ENCODE measurements at places on chromosomes 6 and 20.

GRCh38 chr6:87817183-87817582, 115.2 kb upstream of the AKIRIN2 start:
- DNase-seq = no peak

DNA sequence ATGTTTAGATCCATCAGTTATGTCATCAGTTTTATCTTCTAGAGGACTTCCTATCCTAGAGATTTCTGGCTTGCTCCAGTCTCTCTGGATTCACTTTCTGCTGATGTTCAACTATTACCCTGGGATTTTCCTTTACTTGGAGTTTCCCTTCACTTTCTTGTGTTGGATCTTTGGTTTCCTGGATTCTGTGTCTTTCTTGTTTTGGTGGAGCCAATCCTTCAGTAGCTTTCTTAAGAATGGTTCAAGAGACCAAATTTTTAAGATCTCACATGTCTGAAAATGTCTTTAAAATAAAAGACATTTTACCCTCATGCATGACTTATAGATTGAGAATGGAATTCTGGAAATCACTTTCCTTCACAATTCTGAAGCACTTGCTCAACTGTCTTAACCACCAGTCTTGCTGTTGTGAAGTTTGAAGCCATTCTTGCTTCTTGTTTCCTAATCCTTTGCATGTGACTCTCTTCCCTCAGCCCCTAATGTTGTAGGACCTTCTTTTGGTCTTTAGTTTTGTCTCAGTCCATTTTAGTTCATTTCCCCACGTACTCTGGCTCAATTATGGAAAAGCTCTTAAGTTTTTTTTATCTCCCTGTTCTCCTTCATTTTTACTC, 87.9 kb downstream of the ARID1B start:
- DNase-seq = no peak

DNA sequence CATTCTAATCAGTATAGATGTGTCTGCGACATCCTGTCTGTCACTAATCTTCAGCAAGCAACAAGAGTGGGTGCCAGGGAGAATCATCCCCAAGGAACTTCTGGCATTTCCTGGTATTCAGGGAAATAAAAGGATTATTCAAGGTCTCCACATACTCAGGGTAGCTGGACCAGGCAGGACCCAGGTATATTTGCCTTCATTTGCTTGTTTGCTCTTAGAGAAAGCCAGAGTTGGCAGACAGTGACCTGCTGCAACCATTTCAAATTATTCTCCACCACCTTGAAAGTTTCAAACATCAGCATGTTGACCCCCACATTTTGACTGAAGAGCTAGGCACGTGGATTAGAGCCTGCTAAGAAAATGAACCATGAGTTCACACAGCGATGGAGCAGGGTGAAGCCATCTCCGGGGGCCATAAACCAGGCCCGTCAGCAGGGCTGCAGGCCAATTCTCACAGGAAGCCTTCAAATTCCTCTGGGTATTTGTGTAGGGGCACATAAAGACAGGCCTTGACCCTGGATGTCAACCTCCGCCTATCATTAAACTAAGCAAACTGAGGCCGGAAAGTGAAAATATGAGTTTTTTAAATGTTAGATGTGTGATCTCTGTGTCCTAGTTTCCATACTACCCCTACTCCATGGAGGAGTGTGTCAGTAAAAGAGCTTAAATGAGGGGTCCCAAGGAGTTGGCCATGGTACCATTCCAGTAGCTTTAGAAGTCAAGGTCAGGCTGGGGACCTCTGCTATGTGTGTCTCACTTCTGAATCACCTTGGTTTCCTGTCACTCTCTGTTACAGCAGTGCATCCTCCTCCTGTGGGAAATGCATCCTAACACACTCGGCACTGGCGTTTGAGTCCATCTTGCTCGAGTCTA, 32.9 kb downstream of the TRAM2 start:
- DNase-seq = no peak

GRCh38 chr6:97160280-97160679, 122.7 kb downstream of the MMS22L start:
- DNase-seq = no peak

- DNase-seq = no peak
Observed at GRCh38 chr20:46121184-46121930, 3.2 kb downstream of the CD40 start.

DNA sequence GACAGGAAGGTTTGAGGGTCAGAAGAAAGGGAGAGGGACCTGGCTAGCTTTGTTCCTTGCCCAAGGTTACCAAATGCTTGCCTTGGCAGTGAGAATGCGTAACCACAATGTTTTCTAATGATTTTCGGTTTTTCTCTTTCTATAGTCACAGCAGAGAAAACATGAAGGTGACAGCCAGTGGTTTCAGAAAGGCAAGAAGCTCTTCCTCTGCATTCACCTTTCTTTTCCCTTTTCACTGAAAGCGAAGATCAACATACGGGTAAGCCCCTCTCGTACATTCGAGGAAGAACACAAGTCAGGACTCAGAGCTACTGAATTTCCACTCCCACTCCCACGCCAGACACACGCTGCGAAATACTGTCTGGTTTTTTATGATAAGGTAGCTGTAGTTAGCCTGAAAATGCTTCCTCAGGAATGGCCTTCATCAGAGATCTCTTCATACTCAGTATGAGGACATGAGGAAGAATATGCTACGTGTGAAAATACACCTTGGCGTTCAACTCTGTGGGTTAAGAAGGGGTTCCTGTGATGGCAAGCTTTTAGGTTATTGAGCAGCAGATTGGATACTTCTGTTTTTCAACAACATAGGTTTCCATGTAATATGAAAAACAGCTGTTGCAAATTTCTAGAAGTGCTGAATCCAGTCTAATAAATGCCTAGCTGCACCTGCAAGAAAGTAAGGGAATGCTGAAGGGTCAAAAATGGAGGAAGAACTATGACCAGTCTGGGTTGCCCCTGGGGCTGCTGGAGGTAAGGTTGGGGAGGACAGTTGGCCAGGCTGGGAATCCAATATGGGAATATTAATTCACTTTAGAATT, 7.4 kb upstream of the CD83 start:
- no peak for DNase-seq

DNA sequence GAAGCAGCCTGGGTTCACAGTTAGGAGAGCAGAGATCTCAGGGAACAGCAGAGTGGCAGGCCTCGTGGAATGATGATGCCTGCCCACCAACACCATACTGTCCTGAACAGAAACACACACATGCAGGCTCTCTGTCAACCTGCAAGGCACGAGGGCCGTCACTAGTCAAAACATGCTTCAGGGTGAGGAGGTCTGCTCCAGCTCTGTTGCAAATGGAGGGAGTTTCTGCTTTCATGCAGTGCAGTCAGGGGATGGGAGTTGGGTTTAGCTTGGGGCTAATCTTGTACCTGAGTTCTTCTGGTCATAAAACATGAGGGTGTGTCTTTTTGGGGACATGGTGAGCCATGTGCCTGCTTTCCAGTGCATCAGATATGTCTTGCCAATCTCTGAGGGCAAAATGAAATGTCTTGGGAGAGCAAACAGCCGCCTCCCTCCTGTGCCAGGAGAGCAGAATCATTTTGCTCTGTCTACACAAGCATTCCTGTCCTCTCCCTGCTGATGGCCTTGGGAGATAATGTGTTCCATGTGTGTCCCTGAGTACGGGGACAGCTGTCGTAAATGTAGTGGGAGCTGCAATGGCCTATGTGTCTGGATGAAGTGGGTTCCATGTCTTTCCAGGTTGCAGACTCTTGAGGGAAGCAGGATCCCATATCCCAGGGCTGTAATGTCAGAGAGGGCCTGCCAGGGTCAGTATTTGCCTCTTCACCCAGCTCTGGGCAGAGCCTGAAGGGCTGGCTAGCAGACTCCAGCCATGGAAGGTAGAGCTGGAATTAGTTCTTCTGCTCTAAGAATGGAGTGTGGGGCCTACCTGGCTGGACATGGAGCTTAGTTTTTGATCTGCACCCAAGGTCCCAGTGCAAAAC, 40.6 kb downstream of the MAFB start:
- DNase-seq = no peak

DNA sequence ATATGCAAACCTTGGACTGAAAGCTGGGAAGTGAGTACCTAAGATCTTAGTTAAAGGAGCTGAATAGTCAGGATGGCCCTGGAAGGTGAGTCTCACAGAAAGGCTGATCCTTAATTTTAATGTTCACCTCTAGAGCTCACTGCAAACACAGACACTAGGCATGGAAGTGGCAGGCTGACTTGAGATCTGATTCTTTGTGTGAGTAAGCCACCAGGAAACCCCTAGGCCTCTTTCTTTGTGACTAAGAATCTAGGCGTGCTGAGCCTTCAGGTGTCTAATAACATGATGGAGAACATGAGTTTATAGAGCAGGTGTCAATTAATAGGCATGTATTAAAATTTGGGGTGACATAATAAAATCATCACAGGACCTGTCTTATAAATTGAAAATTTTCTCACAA, 642.2 kb downstream of the EYS start:
- DNase-seq = no peak

DNA sequence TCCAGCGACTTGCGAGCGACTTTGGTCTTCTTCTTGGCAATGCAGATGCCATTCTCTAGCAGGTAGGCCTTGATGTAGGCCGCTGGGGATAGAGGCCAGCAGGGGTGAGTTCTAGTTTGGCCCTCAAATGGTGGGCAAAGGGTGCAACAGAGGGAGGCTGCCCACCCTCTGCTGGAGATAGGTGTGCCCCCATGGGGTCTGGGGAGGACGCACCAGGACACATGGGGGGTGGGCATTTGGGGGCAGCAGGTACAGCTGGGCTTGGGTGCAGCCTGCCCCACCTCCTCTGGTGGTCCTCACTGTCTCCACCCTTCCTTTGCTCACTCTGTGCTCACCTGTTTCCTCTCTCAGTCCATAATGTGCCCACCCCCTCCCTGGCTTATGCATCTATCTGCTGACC, 11.3 kb downstream of the KCNK15 start:
- no peak for DNase-seq

GRCh38 chr6:112338166-112338709, 8.9 kb upstream of the RFPL4B start:
- DNase-seq = no peak

DNA sequence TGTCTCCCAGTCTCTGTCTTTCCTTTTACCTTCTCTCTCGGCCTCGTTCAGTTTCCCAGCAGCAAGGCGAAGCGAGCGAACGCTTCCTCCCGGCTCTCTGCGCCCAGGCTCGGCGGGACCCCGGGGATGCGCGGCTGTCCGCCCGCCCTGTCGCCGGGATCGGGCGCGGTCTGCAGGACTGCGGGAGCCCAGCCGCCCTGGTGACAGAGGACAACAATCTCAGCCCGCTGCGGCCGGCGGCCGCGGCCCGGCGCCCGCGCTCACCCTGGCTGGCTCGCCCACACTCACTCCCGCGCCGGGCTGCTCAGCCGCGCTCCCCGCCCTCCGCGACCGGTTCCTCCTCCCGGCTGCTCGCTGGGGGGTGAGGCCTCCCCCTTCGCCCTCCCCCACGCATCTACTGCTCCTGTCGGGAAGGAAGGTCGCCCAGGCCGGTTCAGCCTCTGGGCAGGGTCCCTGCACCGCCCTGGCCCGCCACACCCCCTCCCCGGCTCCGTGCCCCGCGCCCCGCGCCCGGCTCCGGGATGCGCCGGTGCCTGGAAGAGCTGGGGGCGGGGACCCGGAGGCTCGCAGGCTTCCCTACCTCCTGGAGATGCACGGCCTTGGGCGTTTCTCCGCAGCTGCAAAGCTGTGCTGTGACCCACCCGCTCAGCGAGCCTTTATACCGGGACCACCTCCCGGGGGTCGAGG, 410 bp downstream of the SYNE1 start:
- DNase-seq = no peak

- DNase-seq = no peak
Observed at GRCh38 chr20:41428285-41428684, 61.7 kb upstream of the EMILIN3 start.

DNA sequence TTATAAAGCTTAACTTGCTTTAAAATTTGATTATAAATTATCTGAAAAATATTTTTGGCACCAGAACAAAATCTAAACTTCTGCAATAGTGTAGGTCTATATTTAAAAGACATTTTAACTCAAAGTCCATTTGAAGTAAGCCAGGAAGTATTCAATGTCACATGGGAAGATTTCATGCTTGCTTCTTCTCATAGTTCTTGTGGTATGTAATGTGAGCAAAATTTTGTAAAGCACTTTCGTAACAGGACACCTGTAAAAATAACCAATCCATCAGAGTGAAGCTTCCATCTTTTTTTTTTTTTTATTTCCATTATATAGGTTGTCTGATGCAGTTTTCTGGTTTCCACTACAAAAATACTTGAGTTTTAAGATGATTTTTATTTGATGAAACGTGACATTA, 386.1 kb downstream of the LAMA2 start:
- DNase-seq = no peak

DNA sequence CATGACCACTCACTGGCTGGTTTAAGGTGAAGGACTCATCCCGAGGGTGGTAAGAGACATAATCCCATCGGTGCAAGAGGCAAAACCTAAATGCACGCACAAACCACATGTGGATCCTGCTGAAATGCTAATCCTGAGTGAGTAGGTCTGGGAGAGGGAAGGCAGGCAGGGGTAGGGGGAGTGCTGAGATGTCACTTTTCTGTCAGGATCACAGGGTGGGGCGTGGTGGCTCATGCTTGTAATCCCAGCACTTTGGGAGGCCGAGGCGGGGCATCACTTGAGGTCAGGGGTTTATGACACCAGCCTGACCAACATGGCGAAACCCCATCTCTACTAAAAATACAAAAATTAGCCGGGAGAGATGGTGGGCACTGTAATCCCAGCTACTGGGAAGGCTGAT, 97.7 kb upstream of the SRSF6 start:
- DNase-seq = no peak

- no peak for DNase-seq
Observed at GRCh38 chr20:55252521-55252920, 752.8 kb downstream of the CBLN4 start.

DNA sequence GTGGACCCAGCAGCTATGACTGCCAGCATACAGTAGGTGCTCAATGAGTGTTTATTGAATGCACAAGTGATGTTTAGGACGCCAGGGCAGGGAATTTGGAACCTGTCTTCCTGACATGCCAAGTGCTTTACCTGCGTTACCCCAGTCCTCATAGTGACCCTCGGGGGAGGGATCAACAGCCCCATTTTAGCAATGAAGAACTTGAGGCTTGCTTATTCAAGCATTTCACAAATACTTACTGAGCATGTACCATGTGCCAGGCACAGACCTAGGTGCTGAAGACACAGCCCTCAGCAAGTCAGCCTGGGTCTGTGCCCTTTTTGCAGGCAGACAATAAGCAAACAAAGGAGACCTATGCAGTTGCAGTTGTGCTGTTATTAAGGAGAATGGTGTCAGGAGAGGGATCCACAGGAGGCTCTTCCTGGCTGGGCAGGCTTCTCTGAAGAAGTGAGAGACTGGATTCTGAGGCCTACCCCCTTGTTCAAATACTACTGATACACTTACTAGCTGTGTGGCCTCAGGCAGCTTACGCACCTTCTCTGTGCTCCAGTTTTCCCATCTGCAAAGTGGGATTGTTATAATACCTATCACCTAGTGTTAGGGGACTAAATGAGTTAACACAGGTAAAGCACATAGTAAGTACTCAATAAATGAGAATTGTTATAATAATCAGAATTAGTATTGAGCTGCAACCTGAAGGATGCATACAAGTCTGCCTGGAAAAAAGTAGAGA, 39.8 kb downstream of the TTLL9 start:
- DNase-seq = no peak
